Stimulated activated CD4-positive, alpha-beta T cell treated with anti-CD3 and anti-CD28 coated beads, Interleukin-12 subunit alpha, Interleukin-12 subunit beta, amount 100 ng/mL, for 4 hours (primary cell): ENCODE measurements at places on chromosomes 6 and 20.

DNA sequence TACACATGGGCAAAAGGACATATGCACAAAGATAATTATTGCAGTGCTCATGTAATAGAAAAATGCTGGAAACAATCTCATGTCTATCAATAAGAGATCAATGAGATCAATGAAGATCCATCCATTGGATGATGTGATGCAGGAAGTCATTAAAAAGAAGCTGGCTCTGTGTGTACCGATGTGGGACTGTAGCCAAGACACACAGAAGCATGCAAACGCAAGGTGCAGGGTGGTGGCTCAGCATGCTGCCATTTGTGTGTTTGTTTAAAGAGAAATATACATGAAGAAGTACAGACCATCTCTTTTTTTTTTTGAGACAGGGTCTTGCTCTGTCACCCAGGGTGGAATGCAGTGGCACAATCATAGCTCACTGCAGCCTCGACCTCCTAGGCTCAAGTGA lies 33.1 kb upstream of the KCNB1 start:
- DNase-seq: no peak

DNA sequence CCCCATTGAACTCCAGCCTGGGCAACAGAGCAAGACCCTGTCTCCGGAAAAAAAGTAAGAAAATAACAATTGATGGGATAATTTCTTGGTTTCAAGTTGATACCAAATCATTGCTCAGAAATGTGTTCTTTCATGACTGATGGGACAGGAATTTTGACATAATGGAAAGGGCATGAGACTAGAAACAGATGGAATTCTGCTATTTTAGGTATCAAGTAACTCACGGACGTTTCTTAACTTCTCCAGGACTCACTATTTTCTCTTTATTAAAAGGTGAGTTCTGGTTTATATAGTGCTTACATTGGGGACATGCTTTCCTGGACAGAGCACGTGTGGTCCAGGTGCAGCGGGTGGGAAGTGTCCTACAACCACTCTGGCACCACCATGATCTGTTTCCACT lies 6.0 kb upstream of the DSP start:
- no peak for DNase-seq

DNA sequence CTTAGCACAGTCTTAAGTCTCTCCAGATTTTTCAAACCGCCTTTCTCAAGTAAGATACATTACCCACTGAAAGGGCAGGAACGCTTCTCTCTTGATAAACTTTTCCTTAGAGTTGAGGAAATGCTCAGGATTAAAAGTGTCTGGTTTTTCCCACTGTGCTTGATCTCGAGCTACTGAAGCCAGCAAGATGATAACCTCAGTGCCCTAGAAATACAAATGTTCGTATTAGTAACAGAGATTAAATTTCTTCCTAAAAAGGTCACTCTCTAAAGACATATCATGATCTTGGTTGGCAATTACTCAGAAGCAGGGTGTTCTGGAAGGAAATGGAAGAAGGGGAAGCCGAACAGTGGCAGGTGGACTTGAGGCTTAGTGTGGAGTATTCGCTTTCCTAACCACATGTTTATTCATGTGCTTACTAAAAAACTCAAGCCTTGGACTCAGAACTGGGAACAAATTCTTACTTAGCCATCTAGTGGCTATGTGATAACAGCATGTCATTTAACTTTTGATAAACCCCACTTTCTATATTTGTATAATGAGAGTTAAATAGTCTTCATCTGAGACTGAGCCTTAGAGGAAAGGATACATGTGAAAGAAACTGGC lies 20.1 kb downstream of the C6orf141 start:
- DNase-seq: no peak

GRCh38 chr6:48809245-48809644 lies 653.8 kb downstream of the MMUT start:
- DNase-seq: no peak

DNA sequence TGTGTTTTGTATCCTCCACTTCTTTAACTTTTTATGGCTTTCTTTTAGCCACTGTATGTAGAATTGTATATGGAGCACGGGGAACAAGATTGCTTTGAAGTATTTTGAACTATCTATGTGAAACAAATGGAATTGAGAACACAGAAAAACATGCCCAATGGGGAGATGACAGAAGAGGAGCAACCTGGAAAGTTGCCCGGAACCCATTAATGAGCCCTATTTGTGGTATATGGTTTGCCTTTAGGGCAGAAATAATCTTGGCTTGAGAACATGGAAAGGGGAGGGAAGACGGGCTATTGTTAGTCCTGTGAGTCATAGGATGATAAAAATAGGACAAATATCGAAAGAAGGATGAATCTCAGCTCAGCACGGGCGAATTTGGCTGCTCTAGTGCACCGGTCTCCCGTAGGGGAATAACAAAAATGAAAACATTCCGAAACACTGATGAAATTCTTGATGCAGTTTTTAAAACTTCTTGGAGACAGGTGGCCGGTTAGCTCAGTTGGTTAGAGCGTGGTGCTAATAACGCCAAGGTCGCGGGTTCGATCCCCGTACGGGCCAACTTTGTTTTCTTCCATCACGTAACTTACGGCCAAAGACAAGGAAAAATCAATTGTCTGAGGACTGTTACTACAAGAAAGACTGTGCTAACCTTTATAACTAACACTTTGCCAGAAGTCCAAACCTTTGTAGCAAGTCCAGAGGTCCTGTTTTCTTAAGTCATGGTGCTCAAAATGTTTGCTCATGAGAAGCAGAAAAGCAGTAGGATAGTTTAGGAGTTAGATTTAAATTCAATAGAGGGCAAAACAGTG lies 15.7 kb downstream of the HMGN4 start:
- peak; percentile 82 for DNase-seq

DNA sequence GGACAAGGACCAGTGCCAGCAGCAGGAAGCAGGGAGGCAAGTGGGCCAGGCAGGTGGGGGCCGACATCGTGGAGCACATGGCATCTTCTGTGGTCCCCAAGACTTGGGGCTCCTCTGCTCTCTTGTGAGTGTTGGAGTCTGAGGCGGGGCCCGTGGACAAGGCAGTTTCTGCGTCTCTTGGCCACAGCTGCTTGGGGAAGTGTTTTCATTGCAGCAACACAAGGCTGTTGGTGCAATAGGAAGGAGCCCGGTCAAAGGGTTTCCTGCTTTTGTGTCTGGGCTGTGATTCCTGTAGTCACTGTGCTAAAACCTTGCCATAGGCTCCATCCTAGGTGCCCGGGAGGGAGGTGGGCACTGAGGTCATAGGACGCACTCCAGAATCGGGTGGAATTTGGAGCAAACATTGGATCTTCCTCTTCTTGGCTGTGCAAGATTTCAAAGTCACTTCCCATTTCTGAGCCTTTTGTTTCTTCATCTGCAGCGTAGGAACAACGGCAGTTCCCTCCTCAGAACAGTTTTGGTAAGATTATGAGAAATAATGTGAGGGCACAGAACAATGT lies at the start of gene SIRPB2:
Gene SIRPB2 (minus strand): TSS at position 140 of the 560 bp plus-strand sequence. CDS start 61 bp downstream, at position 79.
- no peak for DNase-seq

GRCh38 chr20:63239431-63239830 lies 3.7 kb downstream of the BIRC7 start:
- no peak for DNase-seq

- DNase-seq: no peak
Observed at GRCh38 chr20:47927385-47927851, 142.1 kb upstream of the SULF2 start.

DNA sequence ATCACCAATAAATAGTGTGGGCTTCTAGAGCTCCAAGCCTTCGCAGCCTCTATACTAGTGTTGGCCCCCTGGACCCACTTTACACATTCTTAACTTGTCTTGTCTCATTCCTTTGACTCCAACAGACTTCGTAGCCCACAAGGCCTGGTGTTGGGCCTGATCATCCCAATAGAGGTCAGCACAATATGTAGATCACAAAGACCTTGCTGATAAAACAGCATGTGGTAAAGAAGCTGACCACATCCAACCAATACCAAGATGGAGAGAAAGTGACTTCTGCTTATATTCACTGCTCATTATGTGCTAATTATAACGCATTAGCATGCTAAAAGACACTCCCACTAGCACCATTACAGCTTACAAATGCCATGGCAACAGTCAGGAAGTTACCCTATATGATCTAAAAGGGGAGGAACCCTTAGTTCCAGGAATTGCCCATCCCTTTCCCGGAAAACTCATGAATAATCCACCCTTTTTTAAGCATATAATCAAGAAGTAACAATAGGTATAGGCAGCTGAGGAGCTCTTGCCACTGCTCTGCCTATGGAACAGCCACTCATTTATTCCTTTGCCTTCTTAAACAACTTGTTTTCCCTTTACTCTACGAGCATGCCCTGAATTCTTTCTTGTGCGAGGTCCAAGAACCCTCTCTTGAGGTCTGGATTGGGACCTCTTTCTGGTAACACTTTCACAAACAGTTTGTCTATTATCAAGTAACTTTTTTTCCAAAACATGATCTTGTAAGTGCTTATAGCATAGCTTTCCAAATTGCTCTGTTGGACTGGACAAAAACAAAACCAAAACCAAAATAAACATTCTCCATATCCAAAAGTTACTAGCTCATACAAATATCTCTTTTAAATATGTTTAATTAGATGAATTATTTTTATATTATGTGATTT lies 54.6 kb upstream of the ECHDC1 start:
- no peak for DNase-seq

DNA sequence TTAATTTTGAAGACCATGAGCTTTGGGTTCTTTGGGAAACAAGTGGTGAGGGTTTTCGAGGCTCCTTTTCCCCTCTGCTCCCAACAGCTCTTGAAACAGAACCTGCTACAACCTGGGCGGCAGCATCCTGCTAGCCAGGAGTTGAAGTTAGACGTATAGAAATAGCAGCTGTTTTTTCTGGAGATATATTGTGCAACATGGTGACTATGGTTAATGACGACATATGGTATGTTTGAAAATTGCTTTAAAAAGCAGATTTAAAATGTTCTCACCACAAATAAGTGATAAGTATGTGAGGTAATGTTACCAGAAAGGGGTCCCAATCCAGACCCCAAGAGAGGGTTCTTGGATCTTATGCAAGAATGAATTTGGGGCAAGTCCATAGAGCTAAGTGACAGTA lies 138.9 kb downstream of the PDE7B start:
- DNase-seq: no peak

DNA sequence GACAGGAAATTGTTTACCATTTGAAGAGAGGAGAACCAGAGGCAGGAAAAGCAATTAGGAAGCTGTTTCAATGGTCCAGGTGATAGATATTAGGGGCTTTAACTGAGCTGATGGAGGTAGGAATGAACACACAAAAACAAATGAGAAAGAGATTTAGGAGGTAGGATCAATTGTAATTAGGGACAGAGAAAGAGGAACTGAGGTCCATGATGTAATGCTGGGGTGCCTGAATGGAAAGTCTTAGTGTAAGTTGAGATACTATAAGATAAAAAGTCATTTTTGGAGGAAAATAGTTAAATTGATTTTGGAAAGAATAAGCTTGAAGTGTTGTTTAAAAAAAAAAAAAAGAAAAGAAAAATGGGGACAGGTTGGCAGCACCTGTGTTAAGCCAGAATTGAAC lies 58.5 kb upstream of the B3GAT2 start:
- no peak for DNase-seq

DNA sequence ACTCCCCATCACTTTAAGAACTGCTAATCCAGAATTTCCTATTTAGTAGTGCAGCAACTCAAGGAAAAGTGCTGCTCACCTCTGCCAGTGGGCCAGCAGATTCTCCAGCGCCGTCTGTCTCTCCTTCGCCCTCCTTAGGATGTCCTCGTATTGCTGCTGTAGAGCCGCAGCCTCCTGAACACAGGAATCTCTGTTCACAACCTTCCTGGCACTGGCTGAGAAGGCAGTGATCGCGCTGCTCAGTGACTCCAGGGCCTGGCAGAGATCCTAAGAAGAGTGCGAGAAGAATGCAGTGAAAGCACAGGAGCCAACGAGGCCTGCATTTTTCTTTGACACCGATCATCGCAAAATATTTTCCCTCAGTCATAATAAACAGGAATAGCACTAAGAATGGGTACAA lies 209.0 kb downstream of the SYNE1 start:
- no peak for DNase-seq

GRCh38 chr6:130896249-130896648 lies 69.0 kb downstream of the SMLR1 start:
- no peak for DNase-seq

DNA sequence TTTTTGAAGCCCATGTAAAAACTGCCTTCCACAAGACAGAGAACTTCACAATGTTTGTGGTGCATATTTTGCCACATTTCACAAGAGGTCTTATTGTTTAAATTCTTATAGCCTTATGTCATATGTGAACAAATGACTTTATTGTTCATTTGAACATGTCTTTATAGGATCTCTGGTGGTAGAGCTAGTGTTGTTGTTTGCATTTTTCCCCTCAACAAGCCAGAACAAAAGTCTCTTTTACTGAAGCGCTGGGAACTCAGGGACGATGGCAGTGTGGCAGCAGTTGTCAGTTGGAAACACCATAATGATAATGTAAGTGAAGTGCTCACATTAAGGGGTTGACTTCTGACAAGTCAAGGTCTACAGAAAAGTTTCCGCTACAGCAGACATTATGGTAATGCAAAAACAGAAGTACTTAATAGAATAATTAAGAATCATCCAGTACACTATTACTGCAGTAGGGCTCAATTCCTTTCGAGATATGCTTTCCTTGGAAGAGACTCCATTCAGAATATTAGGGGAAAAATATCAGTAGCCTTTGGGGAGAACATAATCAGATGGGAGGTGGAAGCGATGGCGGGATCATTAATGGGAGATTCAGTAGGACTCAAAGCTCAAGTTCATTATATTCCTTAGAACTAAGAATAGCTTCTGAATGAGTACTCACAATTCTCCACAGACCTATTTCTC lies 180.0 kb downstream of the GJA10 start:
- no peak for DNase-seq

GRCh38 chr6:146546443-146547043 lies 2.9 kb downstream of the RAB32 start:
- DNase-seq: no peak
